Mucosa of descending colon (tissue), 3 donors: ENCODE measurements at places on chromosomes 11 and 22. TPM values are rescaled to one million over a fixed set of nuclear protein-coding genes. Genes with fewer than 3 reads are reported as not detected.
A peak's percentile ranks its signal among the peaks of the same experiment; 100 is the strongest.

The NELL1 gene
- 0.31 TPM for total RNA-seq

- peak; percentile 35 for DNase-seq
These were observed 16.8 kb downstream of the LSP1 start for GRCh38 chr11:1869427-1870325.

- no peak for DNase-seq
These were observed 192.1 kb downstream of the CTTN start for GRCh38 chr11:70590356-70590991.

GRCh38 chr11:124541204-124541603 is 2.2 kb downstream of the OR8B12 start:
- no peak for DNase-seq

DNA sequence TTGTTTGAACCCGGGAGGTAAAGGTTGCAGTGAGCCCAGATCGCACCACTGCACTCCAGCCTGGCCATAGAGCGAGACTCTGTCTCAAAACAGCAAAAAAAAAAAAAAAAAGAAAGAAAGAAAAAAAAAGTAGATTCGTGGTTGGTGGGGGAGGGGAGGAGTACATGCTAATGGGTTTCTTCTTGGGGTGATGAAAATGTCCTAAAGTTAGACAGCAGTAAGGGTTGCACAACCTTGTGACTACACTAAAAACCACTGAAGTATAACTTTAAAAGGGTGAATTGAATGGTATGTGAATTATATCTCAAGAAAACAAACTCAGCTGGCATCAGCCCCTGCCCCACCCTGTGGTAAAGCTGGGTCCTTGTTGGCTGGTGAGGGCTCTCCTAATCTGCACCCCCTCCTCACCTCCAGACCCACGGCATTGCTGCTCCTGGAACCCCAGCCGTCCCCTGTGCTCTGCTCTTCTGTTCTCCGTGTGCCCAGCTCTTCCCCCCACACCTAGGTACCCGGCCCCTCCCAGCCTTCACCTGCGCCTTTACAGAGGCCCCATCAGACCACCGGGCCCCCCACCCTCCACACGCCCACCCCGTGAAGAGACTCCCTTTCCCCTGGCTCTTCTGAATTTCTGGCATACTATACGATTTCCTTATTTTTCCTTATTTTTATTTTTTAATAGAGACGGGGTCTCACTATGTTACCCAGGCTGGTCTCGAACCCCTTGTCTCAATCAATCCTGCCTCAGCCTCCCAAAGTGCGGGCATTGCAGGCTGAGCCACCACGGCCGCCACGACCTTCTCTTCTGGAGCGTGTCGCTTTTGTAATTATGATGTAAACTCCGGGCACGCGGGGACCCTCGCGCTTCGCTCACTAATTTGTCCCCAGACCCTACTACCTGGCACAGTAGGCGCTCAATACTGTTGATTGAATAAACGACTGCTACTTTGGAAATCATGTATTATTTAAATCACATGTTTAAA is 924 bp upstream of the FADD start:
- DNase-seq, result peak; percentile 41
